Activated CD4-positive, alpha-beta T cell treated with anti-CD3 and anti-CD28 coated beads, Interleukin-2, amount 50 U/mL, for 16 hours (primary cell): ENCODE measurements at places on chromosomes 2 and 18.

DNA sequence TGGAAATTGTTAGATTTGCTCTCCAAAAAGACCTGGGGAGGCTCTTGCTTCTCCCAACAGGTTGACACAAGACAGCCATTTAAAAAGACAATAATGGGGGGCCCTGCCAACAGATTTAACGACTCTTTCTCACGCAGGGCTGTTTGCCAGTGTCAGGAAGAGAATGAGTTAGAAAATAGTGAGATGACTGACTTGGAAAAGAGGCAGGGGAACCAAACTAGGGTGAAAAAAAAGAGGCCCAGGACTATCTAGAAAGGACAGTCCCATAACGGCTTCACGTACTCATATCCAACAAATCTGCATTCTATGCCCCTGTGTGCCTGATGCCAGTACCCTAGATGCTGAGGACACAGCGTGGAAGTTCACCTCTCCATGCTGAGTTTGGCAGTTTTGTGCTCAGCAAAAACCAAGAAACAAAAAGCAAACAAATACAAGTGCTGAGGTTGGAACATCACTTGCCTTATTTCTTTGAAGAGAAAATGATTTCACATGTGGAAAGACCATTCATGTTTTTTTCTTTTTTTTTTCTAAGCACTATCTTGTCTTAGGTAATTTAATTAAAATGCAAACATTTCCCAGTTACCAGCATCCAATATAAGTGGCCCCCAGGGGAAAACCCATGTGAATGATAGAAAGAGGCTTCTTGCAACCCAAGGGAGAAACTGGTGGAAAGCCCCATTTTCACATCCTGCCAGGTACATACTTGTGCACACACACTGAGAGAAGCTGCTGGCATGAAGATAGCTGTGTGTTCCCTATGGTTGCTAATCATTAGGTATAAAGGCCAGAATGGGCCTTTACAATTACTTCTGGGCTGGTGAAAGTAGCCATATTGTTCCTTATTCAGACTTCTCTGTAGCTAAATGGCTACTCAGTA, 10.6 kb upstream of the WIPF1 start:
- DNase-seq: peak; percentile 81

- no peak for DNase-seq
Observed at GRCh38 chr2:171553858-171554257, 31.6 kb downstream of the CYBRD1 start.

GRCh38 chr2:71064754-71065621, 3.5 kb upstream of the NAGK start:
- no peak for DNase-seq

- DNase-seq: no peak
Observed at GRCh38 chr2:149729586-149729985, 142.0 kb upstream of the MMADHC start.

- no peak for DNase-seq
Observed at GRCh38 chr2:96887493-96888012, 17.7 kb upstream of the SEMA4C start.

GRCh38 chr2:85303780-85304531, 23.8 kb downstream of the TGOLN2 start:
- no peak for DNase-seq

DNA sequence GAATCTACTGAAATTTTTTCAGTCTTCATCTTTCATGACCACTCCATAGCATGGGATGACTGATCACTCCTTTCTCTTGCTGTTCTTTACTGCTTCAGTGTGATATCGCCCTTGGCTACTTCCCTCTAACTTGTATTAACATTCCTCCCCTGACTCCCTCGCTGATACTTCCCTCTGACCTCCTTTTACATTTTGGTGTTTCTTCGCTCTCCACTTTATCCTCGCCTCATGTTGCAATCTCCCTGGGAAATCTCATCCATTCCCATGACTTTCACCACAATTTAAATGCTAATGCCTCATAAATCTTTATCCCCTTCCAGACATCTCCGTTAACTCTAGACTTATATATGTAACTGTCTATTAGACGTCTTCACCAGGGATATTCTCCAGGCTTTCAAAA, 167.3 kb downstream of the IKZF2 start:
- DNase-seq: no peak

- peak; percentile 46 for DNase-seq
Observed at GRCh38 chr2:98134172-98135005, 47.4 kb downstream of the VWA3B start.

DNA sequence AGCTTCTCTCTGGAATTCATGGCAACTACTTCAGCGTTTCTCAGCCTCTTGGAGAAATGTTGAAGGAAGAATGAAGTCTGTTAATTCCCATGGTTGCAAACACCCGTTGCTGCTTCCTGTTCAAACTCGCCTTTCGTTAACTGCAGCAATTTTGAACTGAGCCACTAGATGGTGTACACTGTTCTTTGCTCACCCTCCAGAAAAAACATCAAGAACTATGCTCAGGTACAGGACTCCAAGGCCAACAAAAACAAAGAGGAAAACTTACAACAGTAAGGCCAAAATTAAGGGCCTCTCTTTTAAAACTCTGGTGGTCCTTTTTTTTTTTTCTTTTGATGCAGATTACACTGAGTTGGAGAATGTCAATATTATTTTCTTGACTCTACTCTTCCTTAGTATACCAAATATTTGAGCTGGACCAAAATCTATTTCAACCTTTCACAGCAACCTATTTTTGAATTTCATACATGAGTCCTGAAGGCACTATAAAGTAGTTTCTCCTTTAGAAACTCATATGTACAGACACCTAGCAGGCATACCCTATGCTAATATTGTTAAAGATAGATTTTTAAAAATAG, 58.2 kb downstream of the KLHL14 start:
- DNase-seq: peak; percentile 53

GRCh38 chr2:100741880-100742276, 78.1 kb upstream of the NPAS2 start:
- peak; percentile 14 for DNase-seq

DNA sequence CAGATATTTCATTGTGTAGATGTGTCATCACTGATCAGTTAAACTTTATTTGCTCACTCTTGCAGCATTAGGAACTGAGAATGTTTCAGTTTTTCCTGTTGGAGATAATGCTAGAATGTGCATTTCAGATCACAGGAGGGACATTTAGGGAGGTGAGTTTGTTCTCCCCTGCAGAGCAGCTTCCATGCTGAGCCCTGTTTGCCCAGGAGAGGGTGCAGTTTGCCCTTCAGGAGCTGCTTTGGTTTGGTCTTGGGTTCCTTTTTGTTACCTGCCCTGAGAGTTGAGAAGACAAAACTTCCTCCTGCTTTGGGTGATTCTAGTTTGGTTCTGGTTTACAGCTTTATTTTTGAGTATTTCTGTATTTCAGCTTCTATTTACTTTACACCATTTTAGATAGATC, 49.9 kb downstream of the DGKD start:
- DNase-seq: peak; percentile 52

DNA sequence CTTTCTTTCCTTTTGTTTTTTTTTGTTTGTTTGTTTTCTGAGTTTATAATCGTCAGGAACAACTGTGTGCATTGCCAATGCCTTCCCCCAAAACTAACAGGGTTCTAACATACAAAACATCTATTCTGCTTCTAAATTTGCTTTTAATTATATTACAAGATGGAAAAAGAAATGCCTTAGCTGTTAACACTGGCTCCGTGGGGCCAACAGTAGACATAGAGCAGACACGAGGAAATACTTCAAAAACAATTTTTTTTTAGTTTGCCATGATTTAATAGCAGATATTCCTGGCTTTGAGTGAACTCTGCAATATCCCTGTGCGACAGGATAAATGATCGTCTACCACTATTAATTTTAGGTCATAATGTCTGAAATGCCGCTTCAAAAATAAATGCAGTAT, 153.3 kb upstream of the HNRNPA3 start:
- no peak for DNase-seq

DNA sequence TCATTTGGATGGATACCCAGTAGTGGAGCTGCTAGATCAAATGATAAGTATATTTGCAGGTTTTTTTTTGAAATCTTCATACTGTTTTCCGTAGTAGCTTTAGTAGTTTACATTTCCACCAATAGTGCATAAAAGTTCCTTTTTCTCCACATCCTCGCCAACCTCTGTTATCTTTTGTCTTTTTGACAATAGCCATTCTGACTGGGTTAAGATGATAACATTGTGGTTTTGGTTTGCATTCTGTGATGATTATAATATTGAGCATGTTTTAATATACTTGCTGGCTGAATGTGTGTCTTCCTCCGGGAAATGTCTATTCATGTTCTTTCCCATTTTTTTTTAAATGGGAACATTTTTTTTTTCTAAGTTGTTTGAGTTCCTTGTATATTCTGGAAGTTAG, 260.0 kb downstream of the GULP1 start:
- DNase-seq: no peak

- DNase-seq: no peak
Observed at GRCh38 chr18:58862356-58862755, 2.3 kb upstream of the ZNF532 start.

- DNase-seq: no peak
Observed at GRCh38 chr2:146540271-146540932, 1304.4 kb upstream of the ACVR2A start.

DNA sequence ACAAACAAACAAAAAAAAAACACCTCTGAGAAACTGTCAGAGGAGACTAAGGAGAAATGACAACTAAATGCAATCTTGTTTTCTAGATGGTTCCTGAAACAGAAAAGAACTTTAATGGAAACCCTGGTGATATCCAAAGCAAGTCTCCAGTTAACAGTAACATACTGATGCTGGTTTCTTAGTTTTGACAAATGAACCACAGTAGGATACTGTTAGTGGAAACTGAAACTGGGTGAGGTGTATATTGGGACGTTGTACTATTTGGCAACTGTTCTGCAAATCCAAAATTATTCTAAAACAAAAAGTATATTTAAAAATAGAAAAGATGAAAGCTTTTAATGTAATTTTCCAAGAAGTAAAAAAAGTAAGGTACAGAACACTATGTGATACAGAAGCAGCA, 11.4 kb downstream of the SESTD1 start:
- DNase-seq: peak; percentile 21

DNA sequence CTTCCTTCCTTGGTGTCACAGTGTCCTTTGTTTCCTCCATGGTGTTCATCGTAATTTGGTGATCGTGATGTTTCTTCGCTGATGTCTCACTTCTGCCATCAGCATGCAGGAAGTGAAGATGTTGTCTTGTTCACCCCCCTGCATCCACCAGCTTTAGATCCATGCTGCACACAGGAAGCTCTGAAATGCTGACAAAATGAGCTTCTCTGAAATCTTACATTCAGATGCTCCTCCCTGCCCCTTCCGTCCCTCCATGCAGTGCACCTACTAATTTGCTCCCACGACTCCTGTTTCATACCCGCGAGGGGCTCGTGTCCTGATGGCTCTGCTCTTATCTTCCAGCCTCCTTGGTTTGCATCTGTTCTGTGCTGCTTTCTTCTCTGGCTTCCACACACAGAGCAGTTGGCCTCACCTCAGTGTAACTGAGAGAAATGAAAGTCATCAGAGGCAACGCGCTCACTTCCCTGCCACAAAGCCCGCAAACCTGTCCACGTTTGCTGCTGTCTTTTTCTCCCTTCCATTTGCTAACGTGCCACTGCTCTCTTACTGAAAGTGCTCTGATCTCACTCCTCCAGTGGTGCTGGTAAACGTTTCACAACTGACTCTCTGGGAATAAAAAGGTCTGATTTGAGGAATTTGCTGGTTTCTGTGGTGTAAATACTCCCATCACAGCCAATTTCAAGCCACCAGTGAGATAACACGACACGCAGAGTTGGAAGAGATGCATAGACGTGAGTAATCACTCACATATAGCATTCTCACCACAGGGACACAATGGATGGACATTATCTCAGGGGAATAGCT, 41.0 kb upstream of the MGAT4A start:
- DNase-seq: peak; percentile 78
